ENCODE measurements at places on chromosomes 2 and 18.

DNA sequence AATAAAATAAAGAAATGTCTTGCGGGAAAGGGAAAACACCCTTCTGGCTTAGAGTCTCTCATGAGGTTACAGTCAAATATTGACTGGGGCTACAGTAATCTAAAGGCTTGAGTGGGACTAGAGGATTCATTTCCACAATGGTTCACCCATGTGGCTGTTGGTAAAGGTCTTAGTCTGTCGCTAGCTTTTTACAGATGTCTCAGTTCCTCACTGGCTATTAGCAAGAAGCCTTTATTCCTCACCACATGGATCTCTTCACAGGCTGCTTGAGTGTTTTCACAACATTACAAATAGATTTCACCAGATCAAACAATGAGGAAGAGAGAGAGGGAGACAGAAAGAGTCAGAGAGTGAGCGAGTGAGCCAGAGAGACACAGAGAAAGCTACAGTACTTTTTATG, 8.3 kb upstream of the ZC3H15 start:
- no peak for DNase-seq

GRCh38 chr2:62713837-62714236, 8.3 kb downstream of the EHBP1 start:
- DNase-seq, result peak; percentile 35

GRCh38 chr2:215063526-215063925, 74.9 kb downstream of the ABCA12 start:
- no peak for DNase-seq

DNA sequence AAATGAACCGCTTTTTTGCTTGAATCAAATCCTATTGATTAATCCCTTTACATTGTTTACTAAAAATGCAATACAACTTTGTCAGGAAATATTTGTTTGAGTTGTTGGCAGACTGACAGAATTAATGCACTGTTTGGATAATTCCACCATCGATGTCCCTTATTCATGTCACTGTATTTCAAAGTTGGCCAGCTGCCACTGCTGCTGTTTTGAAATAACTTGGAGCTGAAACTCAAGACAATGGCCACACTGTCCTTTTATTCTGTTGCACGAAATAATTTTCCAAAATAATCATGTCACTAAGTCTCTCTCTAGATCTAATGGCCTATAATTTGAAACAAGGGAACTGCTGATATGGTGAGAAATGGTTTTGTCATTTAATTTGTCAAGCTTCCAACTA, 55.2 kb upstream of the PAX3 start:
- no peak for DNase-seq

GRCh38 chr2:147182260-147182659, 662.6 kb upstream of the ACVR2A start:
- DNase-seq, result no peak

GRCh38 chr2:60483401-60483800, 70.1 kb downstream of the BCL11A start:
- DNase-seq, result peak; percentile 73

GRCh38 chr2:23590241-23590869, 205.4 kb downstream of the KLHL29 start:
- no peak for DNase-seq

DNA sequence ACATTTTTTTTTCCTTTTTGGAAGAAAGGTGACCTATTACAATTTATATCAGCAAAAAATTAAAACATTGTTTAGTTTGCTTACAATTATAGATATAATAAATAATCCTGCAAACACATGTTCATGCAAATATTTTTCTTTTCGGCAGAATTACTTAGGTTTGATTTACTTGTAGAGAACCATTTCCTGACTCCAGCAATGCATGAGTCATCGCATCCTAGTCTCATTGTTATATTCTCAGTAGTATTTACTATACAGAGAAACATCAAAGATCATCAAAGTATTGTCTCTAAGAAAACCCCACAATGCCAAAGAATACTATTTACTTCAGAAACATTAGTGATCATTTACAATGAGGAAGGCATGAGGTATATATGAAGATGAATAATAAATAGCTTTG, 40.4 kb upstream of the MTIF2 start:
- peak; percentile 72 for DNase-seq

GRCh38 chr2:46770622-46771021, 145.0 kb downstream of the MCFD2 start:
- DNase-seq, result peak; percentile 91

DNA sequence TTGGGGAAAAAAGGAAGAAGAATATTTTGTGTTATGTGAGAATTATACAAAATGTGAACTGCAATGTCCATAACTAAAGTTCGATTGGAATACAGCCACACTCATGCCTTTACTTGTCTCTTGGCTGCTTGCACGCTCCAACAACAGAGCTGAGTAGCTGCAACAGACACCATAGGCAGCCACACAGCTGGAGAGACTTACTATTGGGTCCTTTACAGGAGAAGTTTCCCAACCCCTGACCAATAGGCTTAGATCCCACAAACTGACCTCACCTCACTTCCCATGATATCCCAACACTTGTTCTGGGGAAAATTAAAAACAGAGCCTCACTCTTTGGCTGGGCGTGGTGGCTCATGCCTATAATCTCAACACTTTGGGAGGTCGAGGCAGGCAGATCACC, 213.8 kb downstream of the SH3BP4 start:
- no peak for DNase-seq

DNA sequence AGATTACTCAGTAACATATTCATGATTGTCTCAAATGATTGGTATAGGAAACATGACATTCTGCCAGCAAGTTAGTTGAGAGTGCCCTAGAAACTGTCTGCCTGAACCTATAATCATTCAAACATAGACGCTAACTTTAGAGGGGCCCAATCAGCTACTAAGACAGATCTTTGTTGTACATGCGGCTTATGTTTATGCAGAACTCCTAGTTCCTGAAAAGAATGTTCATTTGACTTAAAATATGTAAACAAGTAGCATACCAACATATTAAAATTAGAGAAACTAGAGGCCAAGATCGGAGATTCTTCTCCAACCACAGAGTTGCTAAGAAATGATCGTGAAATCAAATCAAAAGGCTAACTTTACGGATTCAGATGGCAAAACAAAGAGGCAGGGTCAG, 4.2 kb upstream of the METAP1D start:
- DNase-seq, result peak; percentile 74

DNA sequence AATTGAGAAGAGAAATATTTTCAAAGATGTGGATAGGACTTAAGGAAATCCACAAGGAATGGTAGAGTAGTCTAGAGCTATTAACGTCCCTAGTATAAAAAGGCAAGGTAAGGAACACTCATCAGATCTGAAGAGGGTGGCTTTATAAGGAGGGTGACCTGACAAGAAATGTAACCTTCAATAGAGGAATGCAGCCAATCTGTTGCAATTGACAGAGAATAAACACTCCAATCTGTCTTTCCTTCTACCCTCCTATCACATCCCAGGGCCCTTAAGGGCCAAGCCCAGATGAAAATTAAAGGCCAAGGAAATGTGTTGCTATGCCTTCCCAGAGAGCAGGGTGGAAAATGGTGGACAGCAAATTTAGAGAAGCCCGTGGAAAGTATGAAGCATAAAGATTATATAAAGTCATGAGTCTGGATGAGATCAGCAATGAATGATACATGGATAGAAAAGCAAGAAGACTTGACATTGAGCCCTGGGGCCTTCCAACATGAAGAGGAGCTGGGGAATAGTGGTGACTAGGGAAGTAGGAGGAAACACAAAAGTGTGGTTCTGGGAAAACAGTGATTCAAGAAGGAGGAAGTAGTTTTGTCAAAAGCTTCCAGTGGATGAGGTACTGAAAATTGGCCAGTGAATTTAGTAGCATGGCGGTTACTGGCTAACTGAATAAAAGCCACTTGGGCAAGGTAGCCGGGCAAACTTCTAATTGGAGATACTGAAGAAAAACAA, 270.6 kb upstream of the TANK start:
- no peak for DNase-seq

DNA sequence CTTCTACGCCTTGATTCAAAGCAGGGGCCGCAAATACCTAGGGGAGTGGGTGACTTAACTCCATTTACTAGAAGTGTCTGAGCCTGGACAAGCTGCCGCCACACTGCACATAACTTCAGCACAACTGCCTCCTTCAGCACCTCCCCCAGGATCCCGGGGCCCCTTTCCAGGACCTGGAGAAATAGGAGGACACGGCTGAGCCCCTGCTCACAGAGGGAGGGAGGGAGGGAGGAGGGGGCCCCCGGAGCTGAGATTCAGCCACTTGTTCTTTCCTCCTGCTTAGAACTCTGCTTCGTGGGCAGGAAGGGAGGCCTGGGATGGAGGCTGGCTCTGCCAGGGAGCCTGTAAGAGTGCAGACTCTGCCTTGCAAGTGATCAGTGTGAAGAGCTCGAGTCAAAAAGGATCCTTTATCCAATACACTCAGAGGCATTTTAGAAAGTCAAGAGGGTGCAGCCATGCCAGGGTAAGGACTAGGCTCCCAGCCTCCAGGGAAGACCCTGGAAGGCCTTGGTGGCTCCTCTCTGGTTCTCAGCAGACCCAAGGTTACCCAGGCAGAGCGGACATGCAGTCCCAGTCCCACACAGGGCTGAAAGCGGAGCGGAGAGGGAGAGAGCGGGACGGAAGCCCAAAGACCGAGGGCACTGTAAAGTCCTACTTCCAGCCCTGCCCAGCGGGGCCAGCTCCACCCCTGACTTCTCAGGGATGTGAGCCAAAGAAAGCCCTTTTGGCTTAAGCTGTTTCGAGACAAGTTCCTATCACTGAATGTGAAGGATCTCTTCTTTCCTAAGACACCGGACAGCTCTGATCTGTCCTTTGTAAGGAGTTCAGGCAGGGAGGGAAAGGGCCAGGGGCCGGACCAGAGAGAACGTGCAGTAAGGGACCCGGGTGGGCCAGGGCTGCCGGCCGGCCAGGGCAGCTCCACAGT, 8.6 kb upstream of the ARMC9 start:
- peak; percentile 30 for DNase-seq

GRCh38 chr2:236162882-236163470, 5.2 kb downstream of the GBX2 start:
- peak; percentile 23 for DNase-seq

GRCh38 chr2:72738096-72738495, 87.7 kb downstream of the EXOC6B start:
- no peak for DNase-seq

DNA sequence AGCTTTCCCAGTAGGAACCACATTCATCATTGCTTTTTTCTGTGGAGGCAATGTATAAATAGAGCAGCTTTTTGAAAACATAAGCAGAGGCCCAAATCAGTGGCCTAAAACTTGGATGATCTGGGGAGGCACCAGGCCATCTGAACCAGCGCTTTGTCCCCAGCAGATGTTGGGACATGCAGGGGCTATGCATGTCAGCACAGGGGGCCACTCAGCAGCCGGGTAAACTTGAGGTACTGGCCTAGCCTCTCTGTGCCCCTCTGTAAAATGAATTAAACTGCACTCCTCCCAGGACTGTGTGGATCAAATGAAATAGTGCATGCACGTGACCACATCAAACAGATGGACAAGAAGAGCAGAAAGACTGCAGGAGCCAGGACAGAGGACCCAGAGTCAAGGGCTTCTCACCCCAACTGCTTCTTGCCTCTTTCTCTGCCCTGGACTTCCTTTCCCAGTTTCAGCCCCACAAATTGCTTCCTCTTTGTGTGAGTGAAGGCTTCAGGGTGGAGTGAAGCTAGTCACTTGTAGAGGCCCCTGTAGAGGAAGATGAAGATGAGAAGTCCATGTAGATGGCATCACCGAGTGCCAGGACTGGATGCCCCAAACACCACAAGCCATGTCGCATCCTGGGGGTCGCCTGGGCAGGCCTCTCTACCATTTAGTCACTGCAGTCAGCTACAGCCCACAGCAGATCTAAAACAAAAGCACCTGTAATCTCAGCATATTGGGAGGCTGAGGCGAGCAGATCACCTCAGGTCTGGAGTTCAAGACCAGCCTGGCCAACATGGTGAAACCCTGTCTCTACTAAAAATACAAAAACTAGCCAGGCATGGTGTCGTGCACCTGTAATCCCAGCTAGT, 53.2 kb downstream of the IMPA2 start:
- DNase-seq, result no peak

DNA sequence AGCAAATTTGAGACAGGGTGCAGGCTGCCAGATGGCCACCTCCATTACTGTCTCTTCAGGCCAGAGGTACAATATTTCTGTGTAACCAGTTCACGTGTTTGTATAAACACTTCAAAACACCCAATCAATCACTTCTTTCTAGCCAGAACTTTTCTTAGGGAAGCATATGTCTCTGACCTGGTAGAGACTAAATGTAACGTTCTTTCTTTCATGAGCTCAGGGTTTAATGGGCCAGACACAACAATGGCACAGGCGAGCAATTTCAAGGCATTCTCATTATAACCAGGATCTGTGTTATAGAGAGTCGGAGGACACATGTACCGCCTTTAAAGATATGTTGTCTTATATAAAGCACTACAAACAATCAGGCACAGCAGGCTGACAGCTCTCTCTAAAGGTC, 1846.4 kb upstream of the PIK3C3 start:
- no peak for DNase-seq

Data from fibroblast of lung (primary cell).